ENCODE measurements at places on chromosomes 4 and X.

GRCh38 chr4:74990276-74990875 is 57.5 kb downstream of the PARM1 start:
- no peak for DNase-seq

- DNase-seq: no peak
These were observed 464.1 kb upstream of the TRAM1L1 start for GRCh38 chr4:117549524-117549923.

DNA sequence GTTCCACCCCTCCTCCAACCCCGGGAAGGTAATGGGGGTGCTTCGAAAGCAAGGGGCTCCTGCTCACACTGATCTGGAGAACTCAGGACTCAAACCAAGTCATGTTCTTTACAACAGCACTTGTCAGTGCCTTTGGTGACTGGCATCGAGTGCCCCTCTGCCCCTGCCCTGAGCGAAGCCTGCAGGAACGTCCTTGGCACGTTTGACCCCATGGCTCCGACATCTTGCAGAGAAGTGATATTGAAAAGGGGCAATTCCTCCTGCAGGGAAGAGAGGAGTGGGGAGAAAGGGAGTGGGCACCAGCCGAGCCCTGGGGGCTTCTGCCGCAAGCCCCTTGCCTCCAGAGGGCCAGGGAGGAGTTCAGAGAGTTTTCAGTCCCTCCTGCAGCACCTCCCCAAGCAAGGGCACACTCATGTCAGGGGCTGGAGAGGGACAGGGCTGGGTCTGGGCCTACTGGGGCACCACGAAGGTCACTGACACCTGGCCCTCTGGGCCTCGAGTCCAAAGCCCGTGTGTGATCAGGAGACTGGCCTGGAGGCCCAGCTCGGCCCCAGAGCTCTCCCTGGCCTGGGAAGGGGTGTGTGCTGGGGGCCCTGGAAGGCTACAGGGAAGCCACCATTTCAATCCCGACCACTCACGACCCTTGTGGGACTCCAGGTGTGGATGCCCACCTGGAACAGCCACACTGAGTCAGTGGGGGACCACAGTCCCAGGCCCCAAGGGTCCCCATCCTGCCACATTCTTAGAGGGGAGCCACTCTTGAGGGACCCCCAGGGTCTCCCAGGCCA is 94.9 kb upstream of the NKX1-1 start:
- no peak for DNase-seq

- no peak for DNase-seq
These were observed 22.3 kb downstream of the APLN start for GRCh38 chrX:129632443-129632842.

GRCh38 chrX:70455366-70456202 is 10.9 kb downstream of the DLG3 start:
- DNase-seq: peak; percentile 12

DNA sequence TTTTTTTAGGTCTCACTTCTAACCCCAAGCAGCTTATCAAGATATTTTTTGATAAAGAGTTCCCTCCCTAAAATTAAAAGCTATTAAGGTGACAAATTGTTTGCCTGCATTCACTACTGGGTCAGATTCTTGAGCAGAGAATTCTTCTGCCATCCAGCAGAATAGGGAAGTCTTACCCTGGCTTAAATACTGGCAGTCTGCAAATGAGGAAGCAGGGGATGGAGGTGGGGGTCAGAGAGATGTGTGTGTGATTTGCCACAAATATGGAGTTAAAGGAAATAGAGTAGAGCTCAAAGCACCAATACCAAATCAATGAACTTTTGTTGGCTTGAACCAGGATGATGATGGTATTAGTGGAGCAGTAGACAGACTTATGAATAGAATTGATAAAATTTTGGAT is 122.2 kb downstream of the ANXA5 start:
- no peak for DNase-seq

GRCh38 chr4:113943863-113944262 is 35.6 kb downstream of the ARSJ start:
- no peak for DNase-seq

DNA sequence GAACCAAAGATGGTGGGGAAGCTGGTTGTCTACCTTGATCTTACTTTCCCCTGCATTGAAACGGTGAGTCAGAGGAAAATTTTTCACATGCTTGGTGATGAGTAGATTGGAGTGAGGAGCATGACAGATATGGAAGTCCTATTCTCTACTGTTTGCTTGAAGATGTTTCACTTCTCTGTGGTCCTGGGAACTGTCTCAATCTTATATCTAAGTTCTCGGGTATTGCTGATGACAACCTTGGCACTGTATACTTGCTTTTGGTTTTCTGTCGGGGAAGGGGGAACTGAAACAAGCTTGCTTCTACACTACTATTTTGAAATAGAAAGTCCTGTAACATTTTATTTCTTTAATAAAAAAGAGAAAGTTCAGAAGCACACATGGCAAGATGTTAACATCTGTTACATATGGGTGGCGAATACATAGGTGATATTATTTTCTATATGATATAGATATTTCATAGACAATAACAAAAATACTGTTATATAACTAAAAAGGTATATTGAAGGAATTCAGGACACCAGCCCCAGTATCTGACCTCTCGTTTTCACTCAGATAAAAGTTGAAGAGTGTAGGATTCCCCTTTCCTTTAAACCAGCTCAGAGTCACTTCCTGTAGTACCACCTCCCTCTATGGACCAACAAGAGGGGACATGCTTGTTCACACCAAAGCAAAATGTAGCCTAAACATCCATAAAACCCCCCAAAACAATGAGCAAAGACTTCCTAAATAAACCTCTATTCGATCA is 88.8 kb downstream of the FMR1NB start:
- DNase-seq: no peak

GRCh38 chr4:67632492-67632891 is 68.5 kb downstream of the UBA6 start:
- DNase-seq: no peak

- no peak for DNase-seq
These were observed 32.2 kb downstream of the PLS3 start for GRCh38 chrX:115592997-115593734.

- DNase-seq: no peak
These were observed 29.9 kb downstream of the HMX1 start for GRCh38 chr4:8841678-8842268.

DNA sequence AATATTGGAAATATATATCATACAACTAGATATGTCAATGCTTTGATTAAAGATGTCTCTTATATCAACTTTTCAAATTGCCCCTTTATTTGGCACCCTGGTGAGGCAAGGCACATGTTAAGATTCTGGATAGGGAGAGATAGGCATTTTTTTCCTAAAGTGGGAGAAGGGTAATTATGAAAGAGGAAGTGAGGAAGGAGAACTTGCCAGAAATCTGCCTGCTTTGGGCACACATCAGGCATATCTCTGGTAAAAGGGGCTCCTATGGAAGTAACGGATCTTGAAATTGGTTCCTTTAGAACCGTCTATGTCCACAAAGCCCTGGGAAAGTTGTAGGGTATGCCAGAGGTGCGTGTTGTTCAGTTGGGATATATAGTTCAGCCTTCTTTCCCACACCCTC is 5.7 kb downstream of the IL15 start:
- DNase-seq: no peak

DNA sequence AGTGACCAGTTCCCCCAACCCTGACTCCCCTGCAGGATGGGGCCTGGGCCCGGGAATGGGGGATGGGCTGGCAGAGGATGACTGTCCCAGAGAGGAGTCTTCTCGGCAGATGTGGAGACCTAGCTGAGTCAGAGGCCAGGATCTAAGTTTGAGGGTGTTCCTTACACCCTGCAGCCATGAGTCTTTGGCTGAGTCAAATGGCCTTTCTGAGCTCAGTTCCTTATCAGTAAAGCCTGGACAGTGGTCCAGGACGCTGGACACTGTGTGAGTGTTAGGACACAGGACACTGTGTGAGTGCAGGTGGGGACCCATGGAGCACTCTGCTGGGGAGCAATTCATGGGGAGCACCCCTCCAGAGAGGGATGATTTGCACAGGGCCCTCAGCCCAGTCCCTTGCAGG is 5.0 kb downstream of the IL9R start:
- no peak for DNase-seq

DNA sequence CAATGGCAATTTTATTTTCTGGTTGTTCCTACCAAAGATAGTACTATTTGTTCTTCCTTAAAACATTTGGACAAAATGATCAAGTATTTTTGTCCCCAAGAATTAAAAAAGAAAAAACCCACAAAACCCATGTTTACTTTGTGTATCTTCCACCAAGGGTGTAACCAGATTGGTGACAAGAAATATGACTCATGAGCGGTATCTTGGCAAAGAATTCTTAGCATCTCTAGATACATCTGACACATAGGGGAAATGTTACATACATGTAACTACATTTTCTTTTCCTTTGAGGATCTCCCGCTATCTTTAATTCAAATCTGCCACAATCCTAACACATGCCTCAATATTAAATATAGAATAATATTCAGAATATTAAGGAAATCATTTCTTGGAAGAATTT is 78.7 kb downstream of the WDFY3 start:
- no peak for DNase-seq

DNA sequence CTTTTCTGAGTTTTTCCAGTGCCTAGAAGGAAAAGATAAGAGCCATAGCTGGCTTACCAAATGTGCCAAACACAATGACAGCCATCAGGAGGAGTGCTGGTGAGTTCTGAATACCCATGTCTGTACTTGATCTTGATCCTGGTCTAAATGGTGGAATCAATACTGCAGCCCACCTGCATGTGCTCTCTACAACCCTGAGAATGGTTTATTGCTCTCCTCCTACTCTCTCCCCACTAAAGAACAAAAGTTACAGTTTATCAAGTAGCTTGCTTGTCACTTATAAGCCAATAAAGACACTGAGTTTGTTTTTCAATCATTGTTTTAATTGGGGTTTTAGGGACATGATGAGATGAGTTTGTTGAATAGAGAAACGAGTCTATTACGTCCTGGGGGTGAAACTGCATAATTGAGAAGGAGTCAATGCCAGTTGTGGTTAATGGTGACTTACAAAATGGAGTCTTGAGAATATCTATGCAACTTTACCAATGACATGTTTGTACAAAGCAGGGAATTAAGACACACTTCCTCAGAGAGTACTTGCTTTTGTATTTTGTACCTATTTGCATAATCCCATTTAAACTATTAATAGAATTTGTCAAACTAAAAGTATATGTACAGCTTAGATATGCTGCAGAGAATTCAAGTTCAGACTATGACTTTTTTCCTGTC is 20.8 kb upstream of the CXCL3 start:
- no peak for DNase-seq

DNA sequence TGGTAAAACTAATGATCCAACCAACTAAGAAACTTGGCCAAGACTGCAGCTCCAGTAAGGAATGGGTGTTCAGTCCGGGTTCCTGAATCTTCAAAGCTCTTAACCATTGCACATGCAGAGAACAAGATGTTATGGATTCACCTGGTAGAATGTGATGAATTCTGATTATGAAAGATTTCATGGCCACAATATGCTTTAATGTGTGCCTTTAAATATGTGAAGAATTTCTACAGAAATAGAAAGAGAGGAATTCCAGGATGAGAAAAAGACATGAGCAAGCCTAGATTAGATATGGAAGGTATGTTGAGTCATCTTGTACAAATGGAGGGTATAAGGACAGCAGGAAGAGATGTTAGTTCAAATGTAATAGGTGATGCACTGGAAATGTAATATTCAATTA is 472.2 kb upstream of the TENM3 start:
- DNase-seq: no peak

DNA sequence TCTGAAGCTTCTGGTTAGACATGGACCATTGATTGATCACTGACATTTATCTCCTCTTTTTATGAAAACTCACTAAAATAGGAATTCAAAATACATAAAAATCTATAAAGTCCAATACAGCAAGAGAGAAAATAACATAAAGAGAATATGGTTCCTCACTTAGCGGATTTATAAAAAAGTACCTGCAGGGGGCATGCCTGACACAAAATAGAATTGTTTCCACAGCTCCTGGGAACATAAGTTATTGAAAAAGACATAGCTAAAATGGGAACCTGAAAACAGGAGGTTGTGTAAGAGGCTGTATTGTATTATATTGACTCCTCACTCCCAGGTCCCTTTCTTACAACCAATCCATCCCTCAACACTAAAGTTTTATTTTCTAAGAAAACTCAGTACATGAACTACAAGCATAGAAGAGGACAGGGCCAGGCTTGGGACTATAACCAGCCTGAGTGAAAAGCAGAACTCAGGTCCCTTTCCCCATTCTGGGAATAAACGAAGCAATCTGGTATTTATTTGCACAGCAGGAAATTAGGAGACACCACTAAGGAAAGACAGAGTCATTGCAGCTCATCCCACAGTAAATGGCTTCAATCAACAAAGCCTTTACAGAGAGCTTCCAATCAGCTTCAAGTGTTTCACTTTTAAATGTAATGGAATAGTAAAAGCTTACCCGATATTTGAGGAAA is 121.1 kb upstream of the NDST4 start:
- no peak for DNase-seq

GRCh38 chrX:40721489-40722106 is 13.7 kb downstream of the MED14 start:
- DNase-seq: no peak

GRCh38 chr4:128980816-128981326 is 112.5 kb downstream of the SCLT1 start:
- DNase-seq: no peak

GRCh38 chr4:14054391-14054790 is 426.9 kb upstream of the BOD1L1 start:
- DNase-seq: no peak

- DNase-seq: no peak
These were observed 15.3 kb downstream of the KDR start for GRCh38 chr4:55110131-55110530.

All from NCI-H2107 (cell line).